ENCODE measurements at places on chromosomes 3 and 15.

DNA sequence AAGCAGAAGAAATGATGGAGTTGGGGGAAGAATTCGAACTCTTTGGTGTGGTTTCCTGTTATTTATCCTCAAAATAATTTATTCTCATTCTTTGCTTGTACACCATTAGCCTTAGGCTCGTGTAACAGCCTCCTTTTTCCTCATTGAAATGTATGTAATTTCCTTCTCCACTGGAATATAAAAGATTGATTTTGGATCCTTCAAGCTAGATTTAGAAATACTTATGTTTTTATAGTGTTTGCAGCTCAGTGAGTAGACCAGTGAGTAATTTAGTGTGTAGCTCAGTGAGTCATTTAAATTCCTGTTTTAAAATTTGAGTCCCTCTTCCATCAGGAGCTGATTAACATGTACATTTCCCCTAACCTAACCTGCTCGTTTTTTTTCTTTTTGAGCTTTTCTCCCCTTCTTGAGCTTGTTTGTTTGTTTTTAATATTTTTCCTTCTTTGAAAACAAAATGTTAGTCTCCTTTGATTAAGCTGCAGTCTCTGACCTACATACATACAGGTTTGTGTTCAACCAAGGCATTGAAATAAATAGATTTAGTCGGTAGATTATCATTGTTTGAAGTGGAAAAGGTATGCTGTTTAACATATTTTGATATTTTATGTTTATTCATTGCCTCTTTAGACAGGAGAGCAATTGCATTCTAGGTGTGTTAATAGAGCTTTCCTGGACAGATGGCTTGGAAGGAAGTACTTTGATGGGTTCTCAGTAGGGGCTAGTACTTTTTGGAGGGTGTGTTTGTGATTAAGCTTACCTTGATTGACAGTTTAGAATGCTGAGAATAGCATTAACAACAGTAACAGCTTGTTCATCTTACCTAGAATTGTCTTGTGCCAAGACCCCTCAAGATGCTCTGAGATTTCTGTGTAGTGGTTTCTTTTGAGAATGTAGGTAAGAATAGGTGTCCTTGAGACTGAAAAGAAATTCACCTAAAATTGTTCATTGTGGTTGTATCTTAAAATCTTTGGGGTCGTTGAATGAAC, 5.9 kb downstream of the USP3 start:
- no peak overlapping the region for H3K4me3 ChIP-seq
- no peaks in the 10 kb centered on the region for H3K27me3 ChIP-seq
- H3K36me3 ChIP-seq: no peaks in the 10 kb centered on the region

- peak overlapping the region; percentile 78 for H3K27ac ChIP-seq
- no peak for DNase-seq
- H3K27me3 ChIP-seq: no peaks in the 10 kb centered on the region
These were observed 38.8 kb upstream of the SPTBN5 start for GRCh38 chr15:41932511-41933289.

- DNase-seq: no peak
- H3K27ac ChIP-seq: no peak overlapping the region
- no peaks in the 10 kb centered on the region for H3K36me3 ChIP-seq
- H3K4me1 ChIP-seq: no peaks in the 10 kb centered on the region
- H3K27me3 ChIP-seq: peaks cover 22% of the 10 kb centered on the region
These were observed 188.9 kb downstream of the TLE3 start for GRCh38 chr15:69908590-69909420.

DNA sequence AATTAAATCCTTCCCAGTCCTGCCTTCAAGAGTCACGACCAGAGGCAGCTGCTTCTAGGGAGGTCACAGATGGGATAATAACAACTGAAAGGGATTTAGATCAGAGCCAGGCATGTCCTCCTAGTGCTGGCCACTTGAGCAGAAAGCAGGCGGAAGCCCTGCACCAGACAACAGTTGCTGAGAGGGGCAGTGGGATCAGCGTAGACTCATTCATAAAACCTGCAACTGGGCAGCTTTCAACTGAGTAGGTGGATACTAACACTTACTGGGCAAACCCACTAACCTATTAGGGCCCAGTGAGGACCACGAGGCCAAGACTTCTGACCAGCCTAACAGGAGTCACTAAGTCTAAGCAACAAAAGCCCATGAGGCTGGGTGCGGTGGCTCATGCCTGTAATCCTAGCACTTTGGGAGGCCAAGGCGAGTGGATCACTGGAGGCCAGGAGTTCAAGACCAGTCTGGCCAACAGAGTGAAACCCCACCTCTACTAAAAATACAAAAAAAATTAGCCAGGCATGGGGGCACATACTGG, 67.0 kb downstream of the DAPK2 start:
- DNase-seq: no peak
- H3K4me1 ChIP-seq: peaks cover 57% of the 10 kb centered on the region
- H3K4me3 ChIP-seq: no peak overlapping the region
- peak overlapping the region; percentile 28 for H3K27ac ChIP-seq
- no peaks in the 10 kb centered on the region for H3K27me3 ChIP-seq

GRCh38 chr15:96320107-96320506, 10.4 kb upstream of the NR2F2 start:
- H3K27ac ChIP-seq: no peak overlapping the region
- H3K27me3 ChIP-seq: peaks cover 81% of the 10 kb centered on the region
- no peak for DNase-seq
- H3K4me3 ChIP-seq: no peak overlapping the region
- H3K36me3 ChIP-seq: no peaks in the 10 kb centered on the region

- H3K27me3 ChIP-seq: no peaks in the 10 kb centered on the region
- no peaks in the 10 kb centered on the region for H3K36me3 ChIP-seq
- no peak overlapping the region for H3K4me3 ChIP-seq
- no peak for DNase-seq
- H3K4me1 ChIP-seq: peaks cover 8% of the 10 kb centered on the region
These were observed 436.6 kb downstream of the LPP start for GRCh38 chr3:188590557-188590956.

DNA sequence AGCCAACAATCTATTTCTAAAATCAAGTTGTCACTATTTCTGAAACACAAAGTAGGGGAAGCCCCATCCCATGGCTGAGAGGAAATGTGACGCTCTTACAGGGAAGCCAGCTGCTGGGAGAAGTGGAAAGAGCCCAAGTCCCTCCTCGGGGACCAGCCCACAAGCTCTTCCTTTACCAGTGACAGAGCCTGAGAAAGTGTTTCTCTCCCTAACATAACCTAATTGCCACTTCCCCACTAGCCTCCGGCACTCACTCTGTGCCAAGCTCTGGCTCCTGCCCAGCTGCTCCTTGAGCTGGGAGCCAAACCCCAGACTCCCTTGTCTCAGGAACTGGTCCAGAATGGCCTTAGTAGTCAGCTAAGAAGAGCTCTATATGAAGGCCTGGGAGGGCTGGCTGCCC, 42.9 kb downstream of the TNFAIP8L3 start:
- peak overlapping the region; percentile 28 for H3K27ac ChIP-seq
- H3K4me3 ChIP-seq: no peak overlapping the region
- peaks cover 33% of the 10 kb centered on the region for H3K4me1 ChIP-seq
- no peaks in the 10 kb centered on the region for H3K36me3 ChIP-seq
- DNase-seq: peak; percentile 64

- no peak overlapping the region for H3K27ac ChIP-seq
- H3K27me3 ChIP-seq: peaks cover 3% of the 10 kb centered on the region
- no peak for DNase-seq
These were observed 129.2 kb downstream of the CCNL1 start for GRCh38 chr3:157030712-157031111.

GRCh38 chr3:158809642-158810041, 7.8 kb downstream of the MFSD1 start:
- no peaks in the 10 kb centered on the region for H3K4me1 ChIP-seq
- no peaks in the 10 kb centered on the region for H3K36me3 ChIP-seq
- no peak overlapping the region for H3K27ac ChIP-seq
- no peak for DNase-seq

DNA sequence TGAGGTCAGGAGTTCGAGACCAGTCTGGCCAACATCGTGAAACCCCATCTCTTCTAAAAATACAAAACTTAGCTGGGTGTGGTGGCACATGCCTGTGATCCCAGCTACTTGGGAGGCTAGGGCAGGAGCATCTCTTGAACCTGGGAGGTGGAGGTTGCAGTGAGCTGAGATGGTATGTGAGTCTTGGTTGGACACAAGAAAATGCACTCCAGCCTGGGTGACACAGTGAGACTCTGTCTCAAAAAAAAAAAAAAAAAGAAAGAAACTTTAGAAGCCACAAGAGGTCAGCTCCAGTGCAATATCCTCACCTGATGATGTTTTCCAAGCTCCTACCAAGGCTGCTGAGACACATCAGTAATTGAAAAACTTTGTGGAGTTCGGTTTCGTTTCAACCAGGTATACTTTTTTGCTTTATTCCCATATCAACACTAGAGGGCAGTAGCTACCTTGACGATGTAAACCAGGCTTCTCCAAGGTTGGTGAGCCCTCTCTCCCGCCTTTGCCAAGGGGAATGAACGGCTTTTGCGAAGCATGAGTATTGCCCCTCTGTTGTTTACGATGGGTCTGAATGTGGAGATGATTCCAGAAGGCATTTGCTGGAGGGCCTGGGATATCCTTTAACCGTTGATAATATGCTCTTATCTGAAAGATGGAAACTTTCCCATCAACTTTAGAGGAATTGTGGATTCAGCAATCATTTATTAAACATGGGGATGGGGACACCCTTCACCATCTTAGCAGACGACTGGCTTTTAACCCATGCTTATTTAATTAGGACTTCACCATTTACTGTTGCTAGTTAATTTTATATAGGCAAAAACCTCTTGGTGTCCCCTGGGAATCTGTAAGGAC, 202.8 kb downstream of the SV2B start:
- peaks cover 14% of the 10 kb centered on the region for H3K27me3 ChIP-seq
- peaks cover 9% of the 10 kb centered on the region for H3K4me1 ChIP-seq
- H3K36me3 ChIP-seq: no peaks in the 10 kb centered on the region
- DNase-seq: peak; percentile 48
- H3K27ac ChIP-seq: no peak overlapping the region
- no peak overlapping the region for H3K4me3 ChIP-seq

- H3K4me1 ChIP-seq: peaks cover 28% of the 10 kb centered on the region
- H3K27me3 ChIP-seq: no peaks in the 10 kb centered on the region
- no peaks in the 10 kb centered on the region for H3K36me3 ChIP-seq
- H3K27ac ChIP-seq: peak overlapping the region; percentile 36
- no peak for DNase-seq
These were observed 108.4 kb downstream of the TMCO5A start for GRCh38 chr15:38042707-38043445.

DNA sequence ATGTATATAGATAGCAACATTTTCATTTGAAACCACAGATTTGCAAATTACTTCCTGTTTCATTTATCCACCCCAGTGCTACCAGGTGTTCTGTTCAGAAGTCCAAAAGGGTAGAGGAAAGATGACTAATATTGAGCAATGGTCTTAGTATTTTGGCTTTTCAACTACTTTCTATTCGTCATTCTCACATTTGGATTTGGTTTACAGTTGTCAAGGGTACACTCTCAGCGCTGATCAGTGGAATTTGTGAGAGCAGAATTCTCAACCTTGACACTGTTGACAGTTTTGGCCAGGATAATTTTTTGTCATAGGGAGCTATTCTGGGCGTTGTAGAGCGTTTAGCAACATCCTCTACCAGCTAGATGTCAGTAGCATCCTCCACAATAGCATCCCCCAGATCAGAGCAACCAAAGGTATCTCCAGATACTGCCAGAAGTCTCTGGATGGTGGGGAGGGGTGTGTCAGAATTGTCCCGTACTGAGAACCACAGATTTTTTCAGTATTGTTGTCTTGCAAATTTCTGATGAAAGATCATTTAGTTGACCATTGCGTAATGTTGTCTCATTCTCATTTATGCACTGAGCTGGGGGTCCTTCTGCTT, 4.2 kb downstream of the HMCES start:
- peaks cover 42% of the 10 kb centered on the region for H3K4me1 ChIP-seq
- no peaks in the 10 kb centered on the region for H3K27me3 ChIP-seq
- DNase-seq: no peak
- no peak overlapping the region for H3K27ac ChIP-seq

GRCh38 chr3:149332771-149333170, 665 bp downstream of the TM4SF18 start:
- H3K36me3 ChIP-seq: no peaks in the 10 kb centered on the region
- H3K27ac ChIP-seq: peak overlapping the region; percentile 68
- no peaks in the 10 kb centered on the region for H3K27me3 ChIP-seq
- H3K4me3 ChIP-seq: peak overlapping the region; percentile 41
- DNase-seq: no peak

GRCh38 chr3:20110826-20111225, 70.6 kb downstream of the KAT2B start:
- H3K4me1 ChIP-seq: no peaks in the 10 kb centered on the region
- no peaks in the 10 kb centered on the region for H3K27me3 ChIP-seq
- H3K4me3 ChIP-seq: no peak overlapping the region

DNA sequence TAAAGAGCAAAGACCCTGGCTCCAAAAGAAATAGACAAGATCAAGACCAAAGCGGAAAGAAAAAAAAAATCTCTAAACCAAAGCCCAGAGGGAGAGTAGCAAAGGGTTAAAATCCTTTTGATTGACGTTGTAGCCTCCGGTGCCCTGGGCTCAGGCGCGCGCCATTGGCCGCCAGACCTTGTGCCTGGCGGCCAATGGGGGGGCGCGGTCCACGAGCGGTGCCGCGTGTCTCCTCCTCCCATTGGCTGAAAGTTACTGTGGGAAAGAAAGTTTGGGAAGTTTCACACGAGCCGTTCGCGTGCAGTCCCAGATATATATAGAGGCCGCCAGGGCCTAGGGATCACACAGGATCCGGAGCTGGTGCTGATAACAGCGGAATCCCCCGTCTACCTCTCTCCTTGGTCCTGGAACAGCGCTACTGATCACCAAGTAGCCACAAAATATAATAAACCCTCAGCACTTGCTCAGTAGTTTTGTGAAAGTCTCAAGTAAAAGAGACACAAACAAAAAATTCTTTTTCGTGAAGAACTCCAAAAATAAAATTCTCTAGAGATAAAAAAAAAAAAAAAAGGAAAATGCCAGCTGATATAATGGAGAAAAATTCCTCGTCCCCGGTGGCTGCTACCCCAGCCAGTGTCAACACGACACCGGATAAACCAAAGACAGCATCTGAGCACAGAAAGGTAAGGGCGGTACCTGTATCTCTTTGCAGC, at the start of gene HES1:
Gene HES1, plus strand, starts transcription at position 343 of the 713 bp plus-strand sequence. Its CDS starts 233 bp downstream, at position 576.
- peaks cover 61% of the 10 kb centered on the region for H3K4me1 ChIP-seq
- peak within 1 kb of the TSS; percentile 99 for H3K27ac ChIP-seq
- H3K36me3 ChIP-seq: no peaks in the 10 kb centered on the region
- no peaks in the 10 kb centered on the region for H3K27me3 ChIP-seq
- DNase-seq: peak; percentile 96

- no peaks in the 10 kb centered on the region for H3K36me3 ChIP-seq
- no peaks in the 10 kb centered on the region for H3K4me1 ChIP-seq
- H3K27me3 ChIP-seq: no peaks in the 10 kb centered on the region
- no peak overlapping the region for H3K27ac ChIP-seq
- no peak for DNase-seq
These were observed 182.1 kb downstream of the ARRDC4 start for GRCh38 chr15:98142572-98142971.

GRCh38 chr3:12369029-12369428, 80.2 kb downstream of the PPARG start:
- H3K4me1 ChIP-seq: peaks cover 31% of the 10 kb centered on the region
- no peaks in the 10 kb centered on the region for H3K36me3 ChIP-seq
- DNase-seq: no peak
- peak overlapping the region; percentile 66 for H3K27ac ChIP-seq
